H1 (cell line): ENCODE measurements at places on chromosomes 5 and 9. TPM values are rescaled to one million over a fixed set of nuclear protein-coding genes. Genes with fewer than 3 reads are reported as not detected.

Gene FBXO10
- total RNA-seq = 13.1 and 15.4 TPM in 2 replicates

Gene SPATA31C1
- 0.11 TPM in 1 of 2 replicates, not detected in the other for total RNA-seq

Gene PDCD1LG2
- total RNA-seq = not detected in 2 replicates

Gene XRCC4
- 7.3 and 8.3 TPM in 2 replicates for total RNA-seq

Gene ZNF462
- total RNA-seq = 154 and 163 TPM in 2 replicates

Gene CLIC3
- total RNA-seq = not detected in 2 replicates

Gene CAMK4
- 6.3 and 8.3 TPM in 2 replicates for total RNA-seq

Gene IL13
- total RNA-seq = not detected in 2 replicates

Gene GPX8
- 55.5 and 60.4 TPM in 2 replicates for total RNA-seq

Gene BTNL3
- not detected in 2 replicates for total RNA-seq
